Activated naive CD8-positive, alpha-beta T cell treated with anti-CD3 and anti-CD28 coated beads, Interleukin-2, amount 50 U/mL, for 24 hours (primary cell): ENCODE measurements at places on chromosomes 4 and X.

DNA sequence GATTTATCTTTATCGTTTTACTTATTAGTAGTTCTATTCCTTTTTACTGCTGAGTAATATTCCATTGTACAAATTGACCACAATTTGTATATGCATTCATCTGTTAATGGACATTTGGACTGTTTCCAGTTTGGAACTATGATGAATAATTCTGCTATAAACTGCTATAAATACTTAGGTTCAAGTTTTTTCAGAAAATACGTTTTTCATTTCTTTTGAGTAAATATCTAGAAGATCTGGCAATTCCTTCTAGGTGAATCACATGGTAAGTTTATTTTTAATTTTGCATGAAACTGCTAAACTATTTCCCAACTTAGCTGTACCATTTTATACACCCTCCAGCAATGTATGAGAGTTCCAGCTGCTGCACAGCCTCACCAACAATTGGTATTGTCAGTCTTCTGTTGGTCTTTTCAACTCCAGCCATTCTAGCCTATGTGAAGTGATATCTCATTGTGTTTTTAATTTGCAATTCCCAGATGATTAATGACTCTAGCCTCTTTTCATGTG lies 22.2 kb downstream of the LIN54 start:
- H3K4me1 ChIP-seq: peaks cover 28% of the 10 kb centered on the region
- H3K36me3 ChIP-seq: peaks cover 19% of the 10 kb centered on the region
- H3K27me3 ChIP-seq: no peaks in the 10 kb centered on the region
- H3K4me3 ChIP-seq: no peak overlapping the region
- H3K27ac ChIP-seq: no peak overlapping the region
- no peak for DNase-seq

DNA sequence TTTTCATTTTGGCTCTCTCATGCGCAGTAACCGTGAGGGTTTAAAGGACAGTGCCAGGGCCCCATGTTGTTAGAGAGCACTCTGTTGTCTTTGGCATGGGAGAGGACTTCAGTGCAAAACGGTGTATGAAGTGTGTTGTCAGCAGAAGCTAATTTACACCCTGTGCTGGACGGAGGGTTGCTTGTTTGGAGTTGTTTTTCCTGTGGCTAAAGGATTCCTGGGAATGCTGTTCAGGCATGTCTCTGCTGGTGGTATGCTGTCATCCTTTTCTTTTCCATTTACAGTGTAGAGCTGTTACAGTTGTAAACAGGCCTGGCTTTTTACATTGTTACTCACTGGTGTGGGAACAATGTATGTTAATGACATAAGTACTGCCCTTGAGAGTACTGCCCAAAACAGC lies 206.3 kb downstream of the CBR4 start:
- H3K27me3 ChIP-seq: peaks cover 3% of the 10 kb centered on the region
- H3K4me3 ChIP-seq: no peak overlapping the region
- DNase-seq: no peak
- no peaks in the 10 kb centered on the region for H3K36me3 ChIP-seq

DNA sequence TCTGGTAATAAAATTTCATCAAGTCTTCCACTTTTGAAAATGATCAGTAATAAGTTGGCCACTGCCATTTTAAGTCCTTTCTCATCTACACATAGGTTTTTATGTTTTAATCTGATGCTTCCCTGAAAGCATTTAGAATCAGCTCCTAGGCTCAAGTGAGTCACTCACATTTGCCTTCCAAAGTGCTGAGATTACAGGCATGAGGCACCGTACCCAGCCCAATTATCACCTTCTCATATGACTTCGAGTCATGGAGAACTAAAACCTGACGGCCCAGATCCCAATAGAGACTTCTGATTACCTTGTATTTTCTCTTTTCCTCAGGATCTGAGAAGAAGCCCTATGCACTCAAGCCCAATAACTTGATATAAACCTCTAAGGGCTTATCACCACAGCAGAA lies 140.8 kb downstream of the OPHN1 start:
- no peaks in the 10 kb centered on the region for H3K27me3 ChIP-seq
- H3K27ac ChIP-seq: no peak overlapping the region
- no peaks in the 10 kb centered on the region for H3K4me1 ChIP-seq
- no peaks in the 10 kb centered on the region for H3K36me3 ChIP-seq
- H3K4me3 ChIP-seq: no peak overlapping the region

- no peaks in the 10 kb centered on the region for H3K36me3 ChIP-seq
- H3K4me1 ChIP-seq: peaks cover 5% of the 10 kb centered on the region
- DNase-seq: no peak
- peaks cover 39% of the 10 kb centered on the region for H3K27me3 ChIP-seq
- H3K4me3 ChIP-seq: no peak overlapping the region
- H3K27ac ChIP-seq: no peak overlapping the region
Observed at GRCh38 chr4:145490361-145490760, 8.7 kb downstream of the SMAD1 start.

DNA sequence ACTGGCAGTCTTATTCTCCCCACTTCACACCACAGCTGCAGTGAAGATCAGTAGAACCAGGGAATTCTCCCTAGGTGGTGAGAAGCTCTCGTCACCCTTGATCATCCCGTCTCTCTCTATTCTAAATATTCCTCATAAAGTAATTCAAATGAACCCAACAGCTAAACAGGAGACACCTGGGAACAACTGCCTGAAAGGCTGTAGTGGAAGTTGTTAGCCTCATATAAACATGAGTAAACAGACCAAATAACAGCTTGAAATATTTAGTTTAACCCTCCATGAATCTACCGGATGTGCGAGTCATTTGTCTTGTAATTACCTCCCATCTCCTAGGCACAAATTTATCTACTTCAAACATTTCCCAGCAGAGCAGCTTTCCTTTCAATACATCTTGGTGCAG lies 30.4 kb upstream of the APELA start:
- no peaks in the 10 kb centered on the region for H3K4me1 ChIP-seq
- H3K36me3 ChIP-seq: no peaks in the 10 kb centered on the region
- DNase-seq: no peak
- peaks cover 2% of the 10 kb centered on the region for H3K27me3 ChIP-seq

- no peaks in the 10 kb centered on the region for H3K36me3 ChIP-seq
- no peak overlapping the region for H3K4me3 ChIP-seq
- H3K4me1 ChIP-seq: no peaks in the 10 kb centered on the region
- H3K27me3 ChIP-seq: no peaks in the 10 kb centered on the region
- no peak for DNase-seq
- no peak overlapping the region for H3K27ac ChIP-seq
Observed at GRCh38 chrX:108419401-108419800, 18.8 kb downstream of the COL4A6 start.

DNA sequence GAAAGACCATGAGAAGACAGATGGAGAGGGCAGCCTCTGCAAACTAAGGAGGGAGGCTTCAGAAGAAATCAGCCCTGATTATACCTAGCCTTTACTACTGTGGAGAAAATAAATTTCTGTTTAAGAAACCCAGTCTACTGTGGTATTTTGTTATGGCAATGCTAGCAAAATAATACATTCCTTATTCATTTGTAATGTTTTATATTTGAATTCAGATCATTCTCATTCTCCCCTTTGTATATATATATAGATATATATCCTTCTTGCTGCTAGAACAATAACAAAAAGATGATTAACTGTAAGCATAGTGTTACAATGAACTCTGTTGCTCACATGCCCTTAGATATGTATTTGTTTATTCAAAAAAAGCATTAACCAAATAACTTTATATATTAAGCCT lies 22.5 kb downstream of the DMD start:
- no peaks in the 10 kb centered on the region for H3K36me3 ChIP-seq
- no peaks in the 10 kb centered on the region for H3K4me1 ChIP-seq
- no peak for DNase-seq
- no peaks in the 10 kb centered on the region for H3K27me3 ChIP-seq

DNA sequence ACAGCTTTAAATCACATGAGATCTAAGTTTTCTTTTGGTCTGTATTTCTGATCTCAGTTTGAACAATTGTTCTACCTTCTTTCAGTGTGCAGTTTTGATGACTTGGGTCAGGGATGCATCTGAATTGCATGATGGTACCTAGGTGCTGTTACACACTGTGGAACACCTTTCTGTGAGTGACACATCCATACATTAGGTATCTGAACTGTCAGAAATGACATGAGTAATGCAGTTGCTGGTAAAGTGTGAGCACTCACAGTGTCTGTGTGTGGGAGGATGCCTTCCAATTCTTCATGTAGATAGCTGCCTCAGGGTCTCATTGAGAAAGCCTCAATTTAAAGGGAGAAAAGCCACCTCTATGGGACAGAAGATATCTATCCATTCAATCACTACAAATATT lies 411.9 kb downstream of the PPARGC1A start:
- no peaks in the 10 kb centered on the region for H3K36me3 ChIP-seq
- DNase-seq: no peak
- no peak overlapping the region for H3K4me3 ChIP-seq

DNA sequence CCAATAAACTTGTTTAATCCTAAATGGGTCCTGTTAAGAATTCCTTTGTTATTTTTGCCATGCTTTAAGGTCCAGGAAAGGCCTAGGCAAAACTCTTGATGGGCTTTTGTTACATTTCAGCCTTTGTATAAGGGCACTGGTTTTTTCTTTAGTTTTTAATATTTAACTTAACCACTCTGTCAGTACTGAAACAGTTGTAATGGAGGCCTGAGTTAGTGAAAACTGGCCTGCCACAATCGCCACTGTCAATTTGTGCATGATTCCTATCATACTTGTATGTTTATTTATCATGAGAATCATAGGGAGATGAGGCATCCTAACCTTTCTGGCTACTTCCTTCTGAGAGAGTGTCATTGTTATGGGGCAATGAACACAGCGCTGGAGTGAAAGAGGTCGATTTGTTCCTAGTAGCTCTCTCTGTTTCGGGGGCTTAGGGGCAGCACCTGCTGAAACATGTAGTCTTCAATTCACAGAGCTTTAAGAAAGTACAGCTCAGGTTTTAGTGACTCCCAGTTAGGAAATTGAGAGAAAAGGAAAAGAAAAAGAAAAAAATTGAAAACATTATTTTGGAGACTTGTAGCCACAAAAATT lies 393.8 kb upstream of the FSTL5 start:
- H3K4me1 ChIP-seq: no peaks in the 10 kb centered on the region
- no peaks in the 10 kb centered on the region for H3K27me3 ChIP-seq
- H3K36me3 ChIP-seq: no peaks in the 10 kb centered on the region
- no peak overlapping the region for H3K27ac ChIP-seq
- no peak for DNase-seq
- no peak overlapping the region for H3K4me3 ChIP-seq
